ENCODE measurements at places on chromosomes 1 and 21.
A peak's percentile ranks its signal among the peaks of the same experiment; 100 is the strongest.

DNA sequence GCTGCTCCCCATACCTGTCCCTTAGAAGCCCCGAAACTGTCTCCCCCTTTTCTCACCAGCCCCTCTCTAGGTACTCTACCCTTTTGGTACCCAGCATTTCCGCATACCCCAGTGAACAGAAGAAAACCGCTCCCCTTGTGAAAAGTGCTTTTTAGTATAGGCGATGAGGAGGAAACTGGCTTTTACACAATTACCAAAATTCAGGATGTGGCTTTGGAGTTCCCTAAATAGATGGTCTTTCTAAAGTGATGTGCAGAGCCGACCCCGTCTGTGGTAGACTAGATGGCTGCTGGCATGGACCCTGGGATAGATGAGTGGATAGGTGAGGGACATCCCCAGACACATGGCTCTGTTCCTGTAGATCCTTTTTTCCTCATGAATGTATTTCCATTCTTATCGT, 2.6 kb upstream of the PER3 start:
- DNase-seq: no peak

DNA sequence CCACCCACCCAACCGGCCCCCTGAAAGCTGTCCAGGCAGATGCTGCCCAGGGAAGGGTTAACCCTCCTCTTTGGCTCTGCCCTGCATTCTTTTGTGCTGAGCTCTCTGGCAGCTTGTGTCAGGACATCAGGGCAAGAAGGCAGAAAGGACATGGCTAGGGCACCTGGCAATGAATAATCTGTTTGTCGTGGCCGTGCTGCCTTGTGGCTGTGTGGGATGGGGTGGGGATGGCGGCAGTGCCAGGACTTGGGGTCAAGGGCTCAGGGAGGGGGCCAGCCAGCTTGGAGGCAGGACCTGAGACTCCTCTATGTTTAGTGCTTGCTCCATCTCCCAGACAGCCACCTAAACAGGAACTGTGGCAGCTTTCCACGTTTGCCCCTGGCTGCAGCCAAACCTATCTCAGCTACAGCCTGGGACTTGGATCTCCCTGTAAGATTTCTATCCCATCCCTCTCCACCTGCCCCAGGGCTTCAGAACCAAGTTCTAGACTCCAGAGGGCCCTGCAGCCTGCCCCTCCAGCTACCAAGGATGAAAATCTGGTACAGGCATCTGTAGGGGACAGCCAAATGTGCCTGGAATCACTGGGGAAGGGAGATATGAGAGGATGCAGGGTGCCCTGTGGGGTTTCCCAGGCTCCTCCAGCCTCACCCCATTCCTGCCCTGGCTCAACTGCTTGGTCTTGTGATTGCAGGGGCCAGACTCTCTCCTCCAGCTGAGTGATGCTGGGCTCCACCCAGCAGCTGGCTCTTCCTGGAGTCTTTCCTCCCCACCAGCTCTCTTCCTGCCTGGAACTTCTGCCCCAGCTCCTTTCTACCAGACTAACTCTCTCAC, 9.6 kb upstream of the GPR37L1 start:
- DNase-seq: no peak

DNA sequence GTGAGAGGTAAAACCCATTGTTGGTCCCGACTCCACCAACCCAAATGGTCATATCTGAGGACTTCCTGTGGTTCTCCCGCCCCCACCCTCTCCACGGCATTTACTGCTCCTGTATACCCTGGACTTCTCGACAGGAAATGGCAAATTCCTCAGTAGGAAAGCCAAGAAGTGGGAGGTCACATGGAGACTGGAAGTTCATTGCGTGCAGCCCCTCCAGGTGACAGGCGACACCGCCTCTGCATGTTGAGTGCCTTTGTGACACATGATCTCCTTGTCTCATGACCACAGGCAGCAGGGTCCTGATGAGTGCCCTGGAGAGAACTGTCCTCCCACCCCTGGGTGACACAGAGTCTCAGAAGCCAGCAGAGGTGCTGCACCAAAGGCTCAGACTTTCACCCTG, 24.2 kb downstream of the ERG start:
- no peak for DNase-seq

- no peak for DNase-seq
Observed at GRCh38 chr1:228998179-228998578, 262.9 kb downstream of the RHOU start.

GRCh38 chr1:9823943-9824701, at the start of gene CLSTN1:
Gene CLSTN1, minus strand, starts transcription at chr1:9823965. Its CDS starts 232 bp downstream, at chr1:9823733.
- peak; percentile 92 for DNase-seq

DNA sequence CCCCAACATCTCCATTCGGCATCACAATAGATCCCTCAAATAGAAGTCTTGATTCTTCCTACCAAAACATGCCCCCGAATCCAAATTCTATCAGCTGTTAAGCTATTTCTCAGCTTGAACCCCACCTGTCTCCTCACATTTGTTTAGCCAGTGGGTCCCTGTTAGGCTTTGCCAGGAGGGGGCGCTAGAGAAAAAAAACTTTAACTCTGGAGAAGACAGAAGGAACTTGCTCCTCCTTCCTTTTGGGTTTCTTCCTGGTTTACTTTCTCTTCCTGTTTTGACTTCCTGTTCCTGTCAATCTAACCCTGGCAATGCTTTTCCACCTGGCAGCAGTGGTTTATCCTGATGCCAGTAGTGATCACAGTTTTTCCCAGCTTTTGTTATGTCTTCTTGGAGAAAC, 95.6 kb upstream of the KCNK1 start:
- DNase-seq: peak; percentile 36

GRCh38 chr21:39111931-39112550, 71.2 kb downstream of the PSMG1 start:
- DNase-seq: no peak

All from activated CD4-positive, alpha-beta T cell treated with anti-CD3 and anti-CD28 coated beads, Interleukin-2, amount 50 U/mL, for 48 hours (primary cell).